MM.1S (cell line): ENCODE measurements at places on chromosomes 16 and 17.

- H3K27ac ChIP-seq = no peak within 1 kb of the TSS
- DNase-seq = peak; percentile 84
- H3K4me1 ChIP-seq = peaks cover 24% of the 10 kb centered on the region
- peak within 1 kb of the TSS; percentile 85 for H3K4me3 ChIP-seq
- no peaks in the 10 kb centered on the region for H3K27me3 ChIP-seq
- H3K36me3 ChIP-seq = peaks cover 9% of the 10 kb centered on the region; the same call in 1 of the 2 replicates
Measured at GRCh38 chr17:58513965-58514769, at the start of gene MTMR4. MTMR4 (minus strand) TSS chr17:58514638; CDS start chr17:58514407, 231 bp downstream.

- H3K36me3 ChIP-seq = no peaks in the 10 kb centered on the region
- H3K27me3 ChIP-seq = no peaks in the 10 kb centered on the region
- H3K27ac ChIP-seq = peak overlapping the region; percentile 58; the same call in 1 of the 2 replicates
- no peak for DNase-seq
Measured at GRCh38 chr16:10876315-10876714, 687 bp upstream of the CIITA start.

GRCh38 chr17:75878174-75878998 is at the start of gene TRIM47:
TRIM47 (minus strand) TSS chr17:75878581; CDS start chr17:75878548, 33 bp downstream.
- H3K27me3 ChIP-seq = no peaks in the 10 kb centered on the region
- peaks cover 4% of the 10 kb centered on the region; the same call in 1 of the 2 replicates for H3K36me3 ChIP-seq
- H3K4me1 ChIP-seq = peaks cover 16% of the 10 kb centered on the region
- H3K4me3 ChIP-seq = peak within 1 kb of the TSS; percentile 92
- peak; percentile 80 for DNase-seq

GRCh38 chr17:72387969-72388368 is 267.1 kb downstream of the SOX9 start:
- H3K36me3 ChIP-seq = no peaks in the 10 kb centered on the region
- no peak for DNase-seq
- H3K27me3 ChIP-seq = no peaks in the 10 kb centered on the region
- no peak overlapping the region for H3K27ac ChIP-seq

DNA sequence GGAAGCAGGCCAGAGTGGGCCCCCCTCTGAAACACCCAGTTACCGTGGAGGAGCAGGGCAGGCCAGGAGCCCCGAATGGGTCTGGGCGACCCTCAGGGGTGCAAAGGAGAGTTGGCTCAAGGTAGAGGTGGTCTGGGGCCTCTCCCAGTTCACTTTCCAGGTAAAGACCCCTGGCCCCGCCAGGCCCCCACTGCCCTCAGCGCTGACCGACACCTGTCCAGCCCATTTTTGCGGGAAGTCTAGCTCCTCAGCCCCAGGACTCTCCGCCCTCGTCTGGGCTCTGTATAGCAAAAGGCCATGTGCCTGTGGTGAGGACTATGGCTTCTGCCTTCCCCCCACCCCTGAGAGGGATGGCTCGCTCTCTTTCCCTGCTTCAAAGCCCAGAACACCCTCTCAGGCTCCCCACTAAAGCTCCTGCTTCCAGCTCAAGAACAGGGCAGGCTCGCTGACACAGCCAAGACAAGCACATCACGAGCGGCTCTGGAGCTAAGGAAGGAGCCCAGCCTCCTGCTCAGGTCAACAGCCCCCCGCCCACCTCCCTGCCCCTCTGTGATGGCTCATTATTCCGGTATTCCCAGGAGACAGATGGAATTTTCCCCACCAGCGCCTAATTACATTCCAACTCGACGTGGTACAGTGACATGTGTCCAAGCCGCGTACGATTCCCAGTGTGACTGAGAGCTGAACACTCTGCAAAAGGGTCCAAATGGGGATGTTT is 59.4 kb downstream of the RTN4RL1 start:
- H3K36me3 ChIP-seq = no peaks in the 10 kb centered on the region
- H3K4me3 ChIP-seq = no peak overlapping the region
- peaks cover 86% of the 10 kb centered on the region for H3K27me3 ChIP-seq
- no peak for DNase-seq
- H3K27ac ChIP-seq = no peak overlapping the region

DNA sequence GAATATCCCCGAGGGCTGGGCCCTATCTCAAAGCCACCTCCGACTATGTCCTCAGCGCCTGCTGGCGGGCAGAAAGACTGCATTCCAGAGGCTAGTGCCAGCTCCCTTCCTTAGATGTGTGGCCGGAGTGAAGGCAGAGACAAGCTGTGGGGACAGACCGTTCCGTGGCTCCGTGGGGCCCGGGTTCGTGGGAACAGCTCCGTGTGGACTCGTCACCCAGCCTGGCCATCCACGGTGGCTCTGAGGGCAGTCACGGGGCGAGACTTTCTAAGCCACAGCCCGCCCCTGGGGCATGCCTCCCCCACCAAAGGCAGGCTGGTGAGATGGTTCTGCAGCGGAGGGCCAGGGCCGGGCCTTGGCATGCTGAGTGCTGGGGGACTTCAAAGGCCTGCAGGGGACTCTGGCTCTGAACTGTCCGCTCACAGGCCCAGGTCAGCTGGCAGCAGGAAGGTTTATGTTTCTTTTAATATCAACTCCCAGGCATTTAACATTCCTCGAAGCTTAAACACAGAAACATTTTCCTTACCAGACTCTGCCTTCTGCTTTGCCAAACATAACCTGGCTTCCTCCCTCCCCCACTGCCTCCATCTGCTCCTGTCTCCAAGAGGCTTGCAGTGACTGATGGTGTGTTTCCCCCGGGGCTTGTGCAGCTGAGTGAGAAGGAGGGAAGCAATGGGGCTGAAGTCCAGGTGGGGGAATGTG is 50.4 kb downstream of the TIMM22 start:
- no peaks in the 10 kb centered on the region for H3K27me3 ChIP-seq
- no peaks in the 10 kb centered on the region for H3K36me3 ChIP-seq
- H3K27ac ChIP-seq = no peak overlapping the region
- no peak for DNase-seq
- no peaks in the 10 kb centered on the region for H3K4me1 ChIP-seq

- H3K4me3 ChIP-seq = peak overlapping the region; percentile 33; the same call in 1 of the 2 replicates
- H3K4me1 ChIP-seq = no peaks in the 10 kb centered on the region
- H3K27me3 ChIP-seq = 0 out of 2 replicates have a peak, but pooled peaks cover 7% of the 10 kb centered on the region
- H3K36me3 ChIP-seq = no peaks in the 10 kb centered on the region
- peak; percentile 20 for DNase-seq
- no peak overlapping the region for H3K27ac ChIP-seq
Measured at GRCh38 chr16:89574681-89575246, 794 bp upstream of the CPNE7 start.

- no peaks in the 10 kb centered on the region for H3K27me3 ChIP-seq
- H3K36me3 ChIP-seq = no peaks in the 10 kb centered on the region
- H3K4me1 ChIP-seq = no peaks in the 10 kb centered on the region
- H3K27ac ChIP-seq = no peak overlapping the region
- H3K4me3 ChIP-seq = no peak overlapping the region
Measured at GRCh38 chr17:34658811-34659560, 79.6 kb downstream of the TMEM132E start.

DNA sequence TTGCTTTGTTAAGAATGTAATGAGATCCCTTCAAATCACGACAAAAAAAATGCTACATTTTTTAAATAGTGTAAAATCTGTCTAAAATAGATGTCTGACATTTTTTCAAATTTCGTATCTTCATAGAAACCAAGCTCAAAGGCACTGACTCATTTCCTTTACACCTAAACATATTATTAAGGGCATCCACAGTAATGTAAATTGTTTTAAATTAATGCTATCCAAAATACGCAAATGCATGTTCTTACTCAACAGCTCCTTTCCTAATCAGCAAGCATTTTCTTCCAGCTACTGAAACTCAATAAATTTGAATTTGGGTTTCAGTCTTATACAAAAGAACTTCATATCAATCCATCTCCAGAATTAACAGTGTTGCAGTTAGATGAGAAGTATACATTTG is 4.3 kb downstream of the C16orf87 start:
- H3K4me1 ChIP-seq = peaks cover 40% of the 10 kb centered on the region
- no peak overlapping the region for H3K27ac ChIP-seq
- no peak for DNase-seq
- no peak overlapping the region for H3K4me3 ChIP-seq
- peaks cover 8% of the 10 kb centered on the region; the same call in 1 of the 2 replicates for H3K36me3 ChIP-seq

DNA sequence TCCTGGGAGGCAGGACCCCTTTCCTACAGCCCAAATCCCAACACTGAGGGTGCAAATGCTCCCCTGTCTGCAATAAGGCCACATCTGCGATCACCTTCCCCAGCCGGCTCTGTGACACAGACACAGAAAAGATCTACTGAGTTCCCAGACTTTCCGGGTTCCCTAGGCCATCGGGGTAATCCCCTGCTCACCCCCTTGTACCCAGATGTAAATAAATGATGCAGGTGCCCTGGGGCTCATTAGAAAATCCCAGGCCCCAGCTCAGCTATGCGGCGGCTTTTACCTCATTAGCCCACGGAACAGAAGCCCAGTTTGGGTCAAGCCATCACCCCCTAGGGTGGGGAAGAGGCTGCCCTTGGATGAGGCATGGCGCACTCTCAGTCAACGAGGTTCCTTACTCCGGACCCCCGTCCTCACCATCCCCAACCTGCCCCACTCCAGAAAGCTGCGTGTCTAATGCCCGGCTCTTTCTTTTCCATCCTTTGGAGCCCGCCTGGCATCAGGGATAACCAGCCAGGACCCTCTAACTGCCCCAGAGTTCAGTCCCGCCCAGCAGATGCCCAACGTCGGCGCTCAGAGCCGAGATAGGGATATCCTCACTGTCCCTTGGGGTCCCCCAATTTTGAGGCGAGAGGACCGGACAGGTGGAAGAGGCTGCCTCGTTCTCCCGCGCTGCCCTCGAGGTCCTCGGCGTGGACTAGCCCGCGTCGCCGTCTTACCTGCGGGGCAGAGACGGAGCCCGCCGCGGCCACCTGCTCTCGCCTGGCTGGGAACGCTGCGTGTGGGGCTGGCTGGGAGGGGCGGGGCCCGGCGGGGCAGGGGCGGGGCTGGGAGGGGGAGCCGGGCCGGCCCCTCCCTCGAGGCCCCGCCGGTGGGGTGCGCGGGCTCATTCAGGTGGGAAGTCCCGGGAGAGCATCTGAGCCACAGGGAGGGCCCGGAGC is at the start of gene ZNF385C:
ZNF385C (minus strand) TSS at position 783 of the 941 bp plus-strand sequence. CDS start 35,417 bp downstream, outside the sequence.
- no peaks in the 10 kb centered on the region; the same call in 1 of the 2 replicates for H3K4me1 ChIP-seq
- no peak for DNase-seq
- H3K36me3 ChIP-seq = no peaks in the 10 kb centered on the region
- H3K4me3 ChIP-seq = peak within 1 kb of the TSS; percentile 23; the same call in 1 of the 2 replicates
- no peak within 1 kb of the TSS for H3K27ac ChIP-seq

- no peaks in the 10 kb centered on the region for H3K4me1 ChIP-seq
- no peak within 1 kb of the TSS for H3K27ac ChIP-seq
- H3K27me3 ChIP-seq = no peaks in the 10 kb centered on the region
- DNase-seq = no peak
Measured at GRCh38 chr17:50468304-50469207, at the start of gene CHAD. CHAD (minus strand) TSS chr17:50468880; CDS start chr17:50468813, 67 bp downstream.

DNA sequence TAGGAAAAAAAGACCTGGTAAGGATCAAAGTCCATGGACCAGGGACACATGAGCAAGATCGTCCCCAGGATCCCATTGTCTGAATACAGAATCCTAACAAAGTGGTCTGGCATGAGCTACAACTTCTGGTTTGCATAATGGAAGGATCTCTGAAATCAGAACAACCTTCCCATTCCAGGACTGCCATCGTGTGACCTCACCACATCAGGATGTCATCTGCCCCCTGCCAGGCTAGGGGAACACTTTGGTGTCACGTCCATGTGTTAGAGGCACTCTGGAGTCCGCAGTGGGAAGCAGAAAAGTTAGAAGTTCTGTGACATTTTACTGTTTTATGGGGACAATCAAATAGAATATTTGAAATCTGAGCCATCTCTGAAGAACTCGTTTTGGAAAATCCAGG is 160.7 kb downstream of the RGS9 start:
- H3K4me1 ChIP-seq = no peaks in the 10 kb centered on the region
- no peak for DNase-seq
- H3K36me3 ChIP-seq = no peaks in the 10 kb centered on the region
- H3K4me3 ChIP-seq = no peak overlapping the region
- no peaks in the 10 kb centered on the region for H3K27me3 ChIP-seq

- DNase-seq = peak; percentile 61
- no peak overlapping the region for H3K4me3 ChIP-seq
- H3K27me3 ChIP-seq = no peaks in the 10 kb centered on the region
- no peak overlapping the region for H3K27ac ChIP-seq
- no peaks in the 10 kb centered on the region for H3K36me3 ChIP-seq
Measured at GRCh38 chr17:9456330-9456729, 119.3 kb downstream of the STX8 start.

GRCh38 chr16:74740795-74741304 is 33.8 kb downstream of the FA2H start:
- no peaks in the 10 kb centered on the region for H3K4me1 ChIP-seq
- no peak overlapping the region for H3K27ac ChIP-seq
- no peaks in the 10 kb centered on the region for H3K27me3 ChIP-seq
- no peaks in the 10 kb centered on the region for H3K36me3 ChIP-seq
- no peak for DNase-seq

GRCh38 chr16:66604376-66605176 is at the start of gene CMTM3:
CMTM3 (plus strand) TSS chr16:66604704; CDS start chr16:66604806, 102 bp downstream.
- H3K27ac ChIP-seq = no peak within 1 kb of the TSS
- DNase-seq = peak; percentile 29
- peaks cover 6% of the 10 kb centered on the region for H3K4me1 ChIP-seq
- peak within 1 kb of the TSS; percentile 44; the same call in 1 of the 2 replicates for H3K4me3 ChIP-seq

GRCh38 chr17:70683936-70684335 is 514.6 kb downstream of the KCNJ2 start:
- H3K4me1 ChIP-seq = no peaks in the 10 kb centered on the region
- no peaks in the 10 kb centered on the region for H3K27me3 ChIP-seq
- H3K27ac ChIP-seq = no peak overlapping the region
- H3K4me3 ChIP-seq = no peak overlapping the region
- no peak for DNase-seq
- H3K36me3 ChIP-seq = no peaks in the 10 kb centered on the region

- no peak overlapping the region for H3K27ac ChIP-seq
- H3K4me1 ChIP-seq = peaks cover 3% of the 10 kb centered on the region; the same call in 1 of the 2 replicates
- peaks cover 11% of the 10 kb centered on the region for H3K27me3 ChIP-seq
- no peak for DNase-seq
Measured at GRCh38 chr17:43901861-43902589, 5.3 kb downstream of the MPP2 start.

GRCh38 chr16:72270531-72270930 is 98.6 kb upstream of the PMFBP1 start:
- no peak overlapping the region for H3K27ac ChIP-seq
- no peak for DNase-seq
- H3K4me3 ChIP-seq = no peak overlapping the region
- no peaks in the 10 kb centered on the region for H3K27me3 ChIP-seq
- H3K36me3 ChIP-seq = no peaks in the 10 kb centered on the region

DNA sequence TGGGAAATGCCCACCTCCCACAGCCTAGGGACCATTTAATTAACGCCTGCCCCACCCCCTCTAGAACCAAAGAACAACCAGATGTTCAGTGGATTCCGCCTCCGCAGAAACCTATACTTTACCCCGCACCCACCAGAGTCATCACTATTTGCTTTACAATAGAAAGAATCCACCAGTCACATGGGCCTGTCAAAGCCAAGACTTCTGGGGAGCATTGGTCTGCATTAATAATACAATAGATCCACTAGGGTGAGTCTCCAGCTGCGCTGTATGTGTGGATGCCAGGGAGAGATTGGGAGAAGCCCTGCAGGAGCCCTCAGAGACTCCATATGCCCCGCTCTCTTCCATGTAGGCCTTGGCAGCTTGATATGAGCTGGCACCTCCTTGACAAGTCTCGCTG is 31.3 kb downstream of the CLEC19A start:
- H3K36me3 ChIP-seq = no peaks in the 10 kb centered on the region
- no peaks in the 10 kb centered on the region for H3K27me3 ChIP-seq
- no peak for DNase-seq
- no peak overlapping the region for H3K4me3 ChIP-seq

GRCh38 chr17:73974536-73974935 is 228.9 kb upstream of the RPL38 start:
- H3K27ac ChIP-seq = no peak overlapping the region
- no peaks in the 10 kb centered on the region for H3K36me3 ChIP-seq
- no peaks in the 10 kb centered on the region for H3K4me1 ChIP-seq
- H3K27me3 ChIP-seq = peaks cover 82% of the 10 kb centered on the region
- H3K4me3 ChIP-seq = no peak overlapping the region
- no peak for DNase-seq

GRCh38 chr17:39836117-39836516 is 28.0 kb downstream of the IKZF3 start:
- H3K36me3 ChIP-seq = peaks cover 13% of the 10 kb centered on the region
- H3K27me3 ChIP-seq = no peaks in the 10 kb centered on the region
- no peak for DNase-seq
- H3K4me3 ChIP-seq = no peak overlapping the region
